ENCODE measurements at places on chromosomes 7 and 10.

DNA sequence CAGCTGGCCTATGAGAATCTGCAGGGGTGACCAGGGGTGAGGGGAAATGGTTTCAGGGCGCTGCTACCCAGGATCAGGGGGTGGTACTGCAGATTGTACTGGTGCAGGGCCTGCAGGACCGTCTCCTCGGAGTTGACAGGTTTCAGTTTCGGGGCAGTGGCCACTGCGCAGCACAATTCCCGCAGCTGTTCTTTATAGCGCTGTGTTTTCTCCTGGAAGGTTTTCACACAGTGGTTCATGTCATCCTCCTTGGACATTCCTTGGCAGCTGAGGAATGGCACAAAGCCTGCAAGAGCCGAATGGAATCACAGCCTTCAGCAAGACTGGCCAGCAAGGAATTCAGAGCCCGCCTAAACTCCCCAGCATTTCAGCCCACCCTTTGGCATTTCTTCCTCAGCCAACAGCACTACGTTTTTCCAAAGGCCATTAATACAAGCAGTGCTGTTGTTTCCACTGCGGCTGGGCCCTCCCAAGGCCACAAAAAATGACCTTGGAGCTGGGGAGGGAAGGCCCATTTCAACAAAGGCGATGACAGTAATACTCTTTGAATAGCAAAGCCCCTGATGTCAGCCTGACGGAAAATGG lies 44.9 kb downstream of the PNLIPRP2 start:
- peaks cover 33% of the 10 kb centered on the region for H3K4me1 ChIP-seq
- peak; percentile 73 for DNase-seq
- peak overlapping the region; percentile 94 for H3K27ac ChIP-seq

DNA sequence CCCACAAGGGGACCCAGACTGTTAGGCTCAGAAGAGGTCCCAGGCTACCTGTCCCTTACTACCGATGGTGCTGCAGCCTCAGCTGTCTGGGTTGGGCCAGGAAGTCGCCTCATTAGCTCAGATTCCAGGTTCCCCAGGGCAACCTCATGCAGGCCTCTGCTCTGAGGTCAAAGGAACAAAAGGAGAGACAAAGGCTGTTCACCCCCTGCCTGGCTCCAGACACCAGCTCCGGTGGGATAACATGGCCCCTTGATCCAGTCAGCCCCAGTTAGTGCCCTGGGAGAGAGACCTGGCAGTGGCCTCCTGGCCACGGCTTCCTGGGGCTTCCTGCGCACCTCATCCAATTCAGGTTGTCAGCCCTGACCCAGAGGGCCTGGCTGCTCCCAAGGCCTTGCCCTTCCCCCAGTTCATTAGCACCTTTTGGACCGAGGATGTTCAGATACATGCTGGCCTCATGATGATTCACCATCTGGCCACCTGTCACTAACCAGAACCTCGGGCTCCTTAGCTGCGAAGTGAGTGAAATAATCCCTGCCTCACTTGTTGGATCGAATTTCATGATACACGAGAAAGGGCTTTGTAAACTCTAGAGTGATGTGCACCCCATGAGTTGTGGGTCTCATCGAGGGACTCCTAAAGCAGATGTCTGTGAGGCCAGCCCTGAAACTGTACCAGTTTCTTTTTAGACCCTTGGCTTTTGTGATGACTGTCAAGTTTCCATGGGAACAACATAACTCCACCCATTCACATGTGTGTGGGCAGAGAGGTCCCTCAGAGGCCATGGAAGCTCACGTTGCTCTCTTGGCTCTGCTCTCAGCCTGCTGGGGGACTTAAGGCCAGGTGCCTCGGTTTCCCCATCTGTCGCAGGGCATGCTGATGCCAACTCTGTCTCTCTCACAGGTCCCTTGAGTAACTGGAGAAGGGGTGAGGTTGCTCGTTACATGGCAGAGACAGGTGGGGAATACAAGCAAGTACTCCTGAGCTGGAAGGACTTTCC lies 79.5 kb upstream of the PCBD1 start:
- H3K27me3 ChIP-seq: no peaks in the 10 kb centered on the region
- no peak overlapping the region for H3K4me3 ChIP-seq
- DNase-seq: no peak
- no peaks in the 10 kb centered on the region for H3K36me3 ChIP-seq

- H3K4me1 ChIP-seq: peaks cover 55% of the 10 kb centered on the region
- H3K4me3 ChIP-seq: no peak overlapping the region
- no peak for DNase-seq
- peak overlapping the region; percentile 33 for H3K27ac ChIP-seq
- no peaks in the 10 kb centered on the region for H3K27me3 ChIP-seq
- peaks cover 12% of the 10 kb centered on the region for H3K36me3 ChIP-seq
These were observed 5.6 kb upstream of the AQP1 start for GRCh38 chr7:30906014-30906413.

DNA sequence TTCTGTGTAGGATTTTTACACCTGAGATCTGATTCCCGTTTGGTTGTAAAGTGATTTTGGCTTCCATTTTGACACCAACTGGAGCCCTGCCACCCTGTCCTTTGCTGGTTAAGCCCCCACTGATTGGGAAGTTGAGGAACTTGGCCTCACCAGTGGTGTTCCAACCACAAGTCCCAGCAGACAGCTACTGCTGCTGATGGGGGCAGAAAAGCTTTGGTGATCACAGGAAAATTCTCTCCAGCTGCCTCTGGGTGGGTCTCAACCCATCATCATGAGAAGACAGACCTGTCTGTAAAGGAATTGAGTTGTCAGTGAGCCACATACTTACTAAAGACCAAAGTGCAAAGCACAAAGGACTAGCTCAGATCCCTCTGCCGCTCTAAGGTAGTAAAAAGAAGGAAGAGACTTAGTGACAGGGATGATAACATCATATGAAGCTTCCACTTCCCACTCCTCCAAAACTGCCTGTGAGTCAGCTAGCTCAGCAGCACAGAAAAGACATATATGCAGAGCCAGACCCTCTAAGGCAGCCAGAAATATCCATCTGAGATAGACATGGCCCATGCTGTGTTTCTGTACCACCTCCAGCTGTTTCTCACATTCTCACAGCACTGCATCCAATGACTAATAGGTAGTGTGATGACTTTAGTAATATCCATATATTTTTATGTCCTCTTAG lies 22.4 kb upstream of the LRRC17 start:
- no peak for DNase-seq
- H3K4me1 ChIP-seq: no peaks in the 10 kb centered on the region
- H3K27ac ChIP-seq: peak overlapping the region; percentile 29

DNA sequence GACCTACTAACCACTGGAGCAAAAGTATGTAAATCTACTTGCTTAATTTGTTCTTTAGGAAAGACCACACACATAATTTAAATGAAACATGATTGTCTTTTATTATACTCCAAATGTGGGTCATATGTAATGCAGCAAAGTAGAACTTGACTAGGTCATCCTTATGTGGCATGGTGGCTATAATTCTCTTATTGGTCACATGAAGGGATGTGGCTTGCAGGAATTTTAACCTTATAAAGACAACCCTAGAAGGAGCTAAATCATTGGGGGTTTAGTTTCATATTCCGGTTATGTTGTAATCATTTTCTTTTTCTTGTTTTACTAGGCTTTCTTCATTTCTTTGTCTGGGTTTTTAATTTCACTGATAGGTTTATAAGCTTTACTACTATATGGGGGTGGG lies 93.9 kb downstream of the SEPTIN7 start:
- no peaks in the 10 kb centered on the region for H3K27me3 ChIP-seq
- no peaks in the 10 kb centered on the region for H3K4me1 ChIP-seq
- H3K36me3 ChIP-seq: peaks cover 6% of the 10 kb centered on the region
- no peak overlapping the region for H3K27ac ChIP-seq
